ENCODE measurements at places on chromosomes 5 and 9.

DNA sequence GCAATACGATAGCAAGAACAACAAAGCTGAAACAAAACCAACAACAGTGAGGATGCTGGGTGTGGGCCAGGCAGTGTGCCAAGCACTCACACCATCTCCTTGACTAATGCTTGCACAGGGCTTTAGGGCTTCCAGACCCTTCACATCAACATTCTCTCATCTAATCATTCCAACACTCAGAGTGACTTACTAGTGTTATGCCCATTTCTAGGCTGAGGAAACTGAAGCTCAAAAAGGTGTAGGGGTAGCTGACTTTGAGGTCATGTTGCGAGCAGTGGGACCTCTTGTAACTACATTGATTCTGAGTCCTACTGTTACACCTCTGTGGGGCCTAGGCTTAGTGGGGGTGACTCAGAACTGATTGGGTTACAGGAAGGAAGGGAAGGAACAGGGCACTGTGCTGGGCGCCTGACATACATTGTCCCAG, 9.7 kb downstream of the ANGPTL2 start:
- DNase-seq = no peak

DNA sequence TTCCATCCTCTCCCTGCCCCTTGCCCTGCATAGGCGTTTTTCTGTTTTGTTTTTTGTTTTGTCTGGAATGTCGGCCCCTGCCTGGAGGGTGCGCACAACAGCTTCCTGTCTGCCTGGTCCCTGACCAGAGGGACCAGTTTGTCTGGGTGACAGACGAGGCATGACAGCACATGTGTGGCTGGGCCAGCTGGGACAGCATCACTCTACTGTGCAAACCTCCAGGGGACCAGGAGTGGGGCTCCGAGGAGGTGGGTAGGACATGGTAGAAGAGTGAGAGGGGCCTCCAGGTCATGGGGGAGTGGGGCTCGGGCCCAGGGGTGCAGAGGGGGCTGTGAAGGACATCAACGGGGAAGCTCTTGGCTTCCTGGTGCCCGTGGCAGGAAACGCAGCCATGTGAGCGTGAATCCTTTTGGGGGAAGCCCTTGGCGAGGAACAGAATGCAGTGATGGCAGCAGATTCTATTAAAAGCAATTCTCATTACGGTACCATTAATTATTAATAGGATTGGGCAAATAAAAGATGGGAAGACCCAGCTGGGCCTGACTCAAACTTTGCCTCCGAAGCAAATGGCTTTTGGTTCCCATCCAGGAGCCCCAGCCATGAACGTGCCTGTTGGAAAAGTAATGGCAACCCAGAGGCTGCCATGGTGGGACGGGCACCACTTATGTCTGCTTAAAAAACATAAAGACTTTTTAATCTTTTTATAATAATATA, 184.4 kb upstream of the IER5L start:
- no peak for DNase-seq

GRCh38 chr9:36401164-36401740, 1.2 kb upstream of the RNF38 start:
- DNase-seq = no peak

DNA sequence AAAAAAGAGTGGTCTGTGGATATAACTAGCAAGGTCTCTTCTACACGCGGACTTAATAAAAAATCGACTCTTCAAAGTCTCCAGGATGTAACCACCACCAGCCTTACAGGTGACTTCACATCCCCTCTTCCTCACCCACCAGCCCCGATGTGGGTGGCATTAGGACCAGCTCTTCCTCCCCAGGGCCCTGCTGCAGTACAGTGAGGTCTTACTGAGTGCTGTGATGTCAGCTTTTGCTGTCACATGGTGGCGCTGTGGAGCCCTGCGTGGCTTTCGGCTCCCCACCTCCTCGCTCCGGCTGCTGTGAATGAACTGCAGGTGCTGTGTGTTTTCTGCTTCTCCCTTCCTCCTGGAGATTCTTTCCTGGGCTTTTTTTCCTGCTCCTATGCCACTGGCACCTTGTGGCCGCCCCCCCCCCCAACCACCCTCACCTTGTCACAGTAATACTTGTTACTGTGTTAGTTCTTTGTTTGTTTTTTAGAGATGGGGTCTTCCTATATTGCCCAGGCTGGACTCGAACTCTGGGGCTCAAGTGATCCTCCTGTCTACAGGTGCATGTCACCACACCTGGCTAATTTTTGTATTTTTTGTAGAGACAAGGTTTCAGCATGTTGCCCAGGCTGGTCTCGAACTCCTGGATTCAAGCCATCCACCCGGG, 15.8 kb upstream of the RAPGEF1 start:
- peak; percentile 80 for DNase-seq

DNA sequence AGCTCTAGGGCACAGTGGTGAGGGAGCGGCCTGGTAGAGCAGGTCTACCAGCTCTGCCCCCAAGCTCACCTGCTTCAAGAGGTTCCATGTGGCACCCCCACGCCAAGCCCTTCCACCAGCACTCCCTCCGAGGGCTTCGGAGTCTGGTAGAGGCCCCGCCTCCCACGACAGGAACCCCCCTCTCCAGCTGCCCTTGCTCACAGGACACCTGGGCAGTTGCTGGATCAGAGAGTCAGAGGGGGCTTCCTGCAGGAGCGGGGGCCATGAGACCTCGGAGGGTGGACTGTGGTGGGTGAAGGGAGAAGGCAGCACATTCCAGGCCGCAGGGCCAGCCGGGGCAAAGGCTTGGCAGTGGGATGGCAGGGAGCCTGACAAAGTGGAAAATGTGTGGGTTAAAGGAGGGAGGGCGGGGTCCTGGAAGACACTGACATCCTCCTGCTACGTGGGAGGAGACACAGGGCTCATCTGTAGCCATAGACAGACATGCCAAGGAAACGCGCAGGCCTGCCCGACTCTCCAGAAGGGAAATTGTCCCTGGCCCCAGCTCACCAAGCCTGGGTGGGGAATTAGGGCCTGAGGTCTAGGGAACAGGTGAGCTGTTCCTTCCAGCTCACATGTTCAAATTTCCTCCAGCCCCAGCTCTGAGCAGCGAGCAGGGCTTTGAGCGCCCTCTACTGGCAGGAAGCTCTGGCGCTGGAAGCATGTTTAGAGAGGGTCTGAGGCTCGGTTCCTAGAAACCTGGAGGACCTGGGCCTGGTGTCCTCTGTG, 74.2 kb downstream of the NTNG2 start:
- peak; percentile 71 for DNase-seq

GRCh38 chr5:143893638-143894037, 81.7 kb downstream of the HMHB1 start:
- DNase-seq = no peak

DNA sequence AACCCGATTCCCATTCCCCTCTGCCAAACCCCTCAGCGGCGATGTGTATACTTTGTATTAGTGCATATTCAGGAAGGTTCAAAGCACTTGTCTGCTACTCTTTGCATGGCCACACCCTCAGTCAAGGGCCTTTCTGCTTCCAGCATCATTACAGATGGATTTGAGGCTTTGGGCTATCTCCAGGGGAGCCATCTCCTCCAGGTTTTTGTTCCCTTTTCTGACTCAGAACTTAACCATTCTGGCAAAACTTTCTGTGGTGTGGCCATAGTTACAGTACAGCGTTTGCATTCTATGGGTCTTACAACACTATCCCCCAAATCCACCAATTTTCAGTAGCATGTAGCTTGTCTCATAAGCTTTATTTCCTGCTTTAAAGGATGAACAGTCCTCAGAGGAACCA, 36.0 kb upstream of the SVEP1 start:
- DNase-seq = no peak

DNA sequence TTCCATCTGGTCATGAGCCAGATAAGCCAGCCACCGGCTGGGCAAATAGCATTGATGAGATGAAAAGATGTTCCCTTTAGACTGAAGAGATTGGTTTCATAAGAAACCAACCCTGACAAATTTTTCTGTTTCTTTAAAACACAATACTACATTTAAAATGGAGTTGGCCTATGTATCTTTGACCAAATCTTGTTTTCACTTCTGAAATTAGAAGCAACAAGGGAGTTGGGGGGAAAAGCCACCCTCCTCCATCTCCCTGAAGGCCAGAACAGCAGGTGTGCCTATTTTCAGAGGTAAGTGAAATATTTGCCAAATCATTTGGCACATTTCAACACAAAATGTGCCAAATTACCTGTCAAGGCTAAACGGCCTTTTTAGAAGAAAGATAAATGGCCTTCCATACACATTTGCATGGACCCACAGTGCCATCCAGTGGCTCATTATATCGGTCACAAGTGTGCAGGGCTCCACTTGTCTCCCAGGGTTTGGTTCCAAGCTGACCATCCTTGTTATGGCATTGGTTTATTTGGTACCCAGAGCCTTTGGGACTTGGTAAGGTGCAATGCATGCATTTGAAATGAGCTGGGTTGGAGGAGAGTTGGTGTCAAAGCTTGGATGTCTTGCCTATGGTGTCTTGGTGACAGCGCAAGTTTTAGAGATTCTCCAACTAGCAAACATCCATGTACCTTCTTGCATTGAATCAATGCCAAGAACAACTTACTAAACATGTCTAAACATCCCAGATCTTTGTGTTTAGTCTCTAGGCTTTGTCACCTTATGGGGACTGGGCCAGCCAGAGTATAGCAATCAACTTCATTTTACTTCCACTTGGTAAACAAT, 372.0 kb upstream of the KIF2A start:
- no peak for DNase-seq

GRCh38 chr5:35741971-35742370, 114.7 kb upstream of the IL7R start:
- DNase-seq = no peak

- DNase-seq = no peak
Measured at GRCh38 chr5:79008362-79008761, 23.3 kb upstream of the ARSB start.

- peak; percentile 5 for DNase-seq
Measured at GRCh38 chr9:21413624-21414023, 4.7 kb downstream of the IFNA8 start.

DNA sequence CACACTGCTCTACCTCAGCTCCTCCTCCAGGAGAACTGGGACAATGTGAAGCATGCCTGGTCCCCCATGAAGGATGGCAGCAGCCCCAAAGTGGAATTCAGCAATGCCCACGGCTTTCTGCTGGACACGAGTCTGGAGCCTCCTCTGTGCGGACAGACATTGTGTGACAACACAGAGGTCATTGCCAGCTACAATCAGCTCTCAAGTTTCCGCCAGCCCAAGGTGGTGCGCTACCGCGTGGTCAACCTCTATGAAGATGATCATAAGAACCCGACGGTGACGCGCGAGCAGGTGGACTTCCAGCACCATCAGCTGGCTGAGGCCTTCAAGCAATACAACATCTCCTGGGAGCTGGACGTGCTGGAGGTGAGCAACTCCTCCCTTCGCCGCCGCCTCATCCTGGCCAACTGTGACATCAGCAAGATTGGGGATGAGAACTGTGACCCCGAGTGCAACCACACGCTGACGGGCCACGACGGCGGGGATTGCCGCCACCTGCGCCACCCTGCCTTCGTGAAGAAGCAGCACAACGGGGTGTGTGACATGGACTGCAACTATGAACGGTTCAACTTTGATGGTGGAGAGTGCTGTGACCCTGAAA, 34.1 kb downstream of the PAPPA start:
- DNase-seq = no peak

DNA sequence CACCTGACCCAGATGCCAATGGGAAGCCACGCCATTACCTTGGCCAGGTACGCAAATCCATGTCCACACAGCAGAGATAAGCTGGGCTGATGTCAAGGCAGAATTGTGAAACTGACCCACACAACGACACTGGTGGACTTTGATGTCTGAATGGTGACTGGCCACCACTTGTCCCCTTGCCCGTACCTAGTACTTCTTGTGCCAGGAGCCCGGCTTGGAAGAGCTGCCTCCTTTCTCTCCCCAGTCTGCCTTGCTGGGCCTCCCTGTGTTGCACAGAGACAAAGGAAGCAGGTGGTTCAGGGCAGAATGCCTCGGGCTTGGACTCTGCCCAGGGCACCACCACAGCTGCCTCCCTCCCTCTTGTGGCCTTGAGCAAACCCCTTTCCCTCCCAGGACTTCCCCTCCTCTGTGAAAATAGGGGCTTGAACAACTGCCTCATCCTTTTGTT, 23.3 kb downstream of the PTGES2 start:
- DNase-seq = no peak

DNA sequence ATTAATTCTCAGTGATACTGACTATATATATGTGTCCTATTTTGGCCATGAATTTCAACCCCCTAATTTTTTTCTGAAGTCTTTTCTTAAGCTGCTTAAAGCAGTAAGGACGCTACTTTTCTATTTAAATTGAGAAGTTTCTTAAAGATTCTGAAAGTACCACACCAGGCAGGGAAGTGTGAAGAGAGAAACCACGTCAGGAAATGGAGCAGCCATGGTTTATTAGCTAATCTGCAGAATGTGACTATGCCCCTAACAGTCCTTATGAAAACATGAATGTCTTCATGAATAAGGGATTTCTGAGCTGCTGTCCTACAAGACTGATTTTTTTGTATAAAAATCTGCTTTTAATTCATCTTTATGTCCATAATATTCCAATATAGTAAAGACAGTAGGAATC, 1724.3 kb upstream of the C9orf72 start:
- no peak for DNase-seq

DNA sequence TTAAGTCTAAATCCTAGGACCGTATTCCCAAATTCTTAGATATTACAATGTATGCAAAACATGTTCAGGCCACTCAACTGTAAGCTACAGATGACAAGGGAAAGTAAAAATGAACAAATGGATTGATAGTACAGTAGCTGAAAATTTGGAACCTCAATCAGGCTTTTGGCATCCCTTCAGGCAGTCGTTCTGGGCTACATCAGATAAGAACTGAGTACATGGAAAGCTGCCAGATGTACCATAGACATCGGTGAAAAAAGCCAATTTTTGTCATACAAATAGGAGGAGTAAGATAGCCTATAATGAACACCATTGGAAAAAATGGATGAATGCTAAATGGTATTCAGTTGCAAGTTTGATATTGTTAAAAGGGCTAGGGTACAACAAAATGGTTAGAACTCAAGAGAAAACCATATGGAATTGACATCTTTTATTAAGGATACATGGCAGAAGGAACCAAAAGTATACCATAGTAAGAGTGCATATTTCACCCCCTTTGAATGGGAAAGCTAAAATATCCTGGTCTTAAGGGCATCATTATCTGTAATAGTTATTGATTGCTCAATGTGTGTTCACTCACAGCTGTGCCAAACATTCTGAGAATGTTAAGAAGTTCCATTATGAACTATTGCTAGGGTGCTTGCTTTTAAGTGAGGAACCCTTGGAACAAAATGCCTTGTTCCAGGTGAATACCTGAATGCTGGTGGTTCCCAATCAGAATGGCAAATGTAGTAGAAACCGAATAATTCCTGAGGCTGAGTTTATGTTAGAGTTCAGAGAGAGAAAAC, 86.4 kb downstream of the NR3C1 start:
- no peak for DNase-seq

- no peak for DNase-seq
Measured at GRCh38 chr5:178423431-178423830, 166.8 kb downstream of the COL23A1 start.

- DNase-seq = no peak
Measured at GRCh38 chr9:112872019-112872418, 18.7 kb downstream of the SLC46A2 start.
